Uterus (tissue), 4 donors: ENCODE measurements at places on chromosomes 16 and 17.

DNA sequence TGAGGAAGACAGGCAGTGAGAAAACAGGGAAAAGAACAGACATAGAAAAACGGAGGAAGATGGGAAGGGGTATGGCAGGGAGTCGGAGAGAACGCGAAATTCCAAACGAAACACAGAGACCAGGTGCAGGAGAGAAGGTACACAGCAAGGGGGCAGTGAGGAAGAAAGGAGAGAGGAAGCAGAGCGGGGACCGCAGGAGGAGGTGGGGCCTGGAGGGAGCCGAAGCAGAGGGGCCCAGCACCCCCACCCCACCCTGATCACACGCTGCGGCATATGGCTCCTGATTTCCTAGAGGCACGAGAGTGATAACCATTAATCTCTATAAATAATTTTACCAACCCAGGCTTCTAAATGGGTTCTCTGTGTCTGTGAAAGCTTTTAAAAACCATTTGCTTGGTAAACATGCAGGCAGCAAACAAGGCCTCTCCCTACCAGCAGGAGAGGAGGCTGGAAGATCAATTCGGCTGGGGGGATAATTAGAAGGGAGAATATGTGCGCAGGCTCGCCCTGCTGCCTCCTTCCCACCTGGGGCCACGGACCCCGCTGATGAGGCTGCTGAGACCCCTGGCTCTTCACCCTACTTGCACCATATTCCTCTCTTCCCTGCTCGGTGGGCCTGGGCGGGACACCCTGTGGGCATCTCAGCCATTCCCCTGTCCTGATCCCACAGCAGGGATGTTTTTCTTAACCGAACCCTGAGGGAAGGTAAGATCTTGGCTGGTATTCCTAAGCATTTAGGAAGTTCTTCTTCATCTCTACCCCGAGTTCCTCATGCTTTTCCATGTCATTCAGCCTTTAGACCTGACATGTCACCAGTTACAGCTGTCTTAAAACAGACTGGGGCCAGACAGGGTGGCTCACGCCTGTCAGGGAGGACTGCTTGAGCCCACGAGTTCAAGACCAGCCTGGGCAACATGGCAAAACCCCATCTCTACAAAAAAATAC lies 86.7 kb downstream of the TMEM132E start:
- no peak for DNase-seq

DNA sequence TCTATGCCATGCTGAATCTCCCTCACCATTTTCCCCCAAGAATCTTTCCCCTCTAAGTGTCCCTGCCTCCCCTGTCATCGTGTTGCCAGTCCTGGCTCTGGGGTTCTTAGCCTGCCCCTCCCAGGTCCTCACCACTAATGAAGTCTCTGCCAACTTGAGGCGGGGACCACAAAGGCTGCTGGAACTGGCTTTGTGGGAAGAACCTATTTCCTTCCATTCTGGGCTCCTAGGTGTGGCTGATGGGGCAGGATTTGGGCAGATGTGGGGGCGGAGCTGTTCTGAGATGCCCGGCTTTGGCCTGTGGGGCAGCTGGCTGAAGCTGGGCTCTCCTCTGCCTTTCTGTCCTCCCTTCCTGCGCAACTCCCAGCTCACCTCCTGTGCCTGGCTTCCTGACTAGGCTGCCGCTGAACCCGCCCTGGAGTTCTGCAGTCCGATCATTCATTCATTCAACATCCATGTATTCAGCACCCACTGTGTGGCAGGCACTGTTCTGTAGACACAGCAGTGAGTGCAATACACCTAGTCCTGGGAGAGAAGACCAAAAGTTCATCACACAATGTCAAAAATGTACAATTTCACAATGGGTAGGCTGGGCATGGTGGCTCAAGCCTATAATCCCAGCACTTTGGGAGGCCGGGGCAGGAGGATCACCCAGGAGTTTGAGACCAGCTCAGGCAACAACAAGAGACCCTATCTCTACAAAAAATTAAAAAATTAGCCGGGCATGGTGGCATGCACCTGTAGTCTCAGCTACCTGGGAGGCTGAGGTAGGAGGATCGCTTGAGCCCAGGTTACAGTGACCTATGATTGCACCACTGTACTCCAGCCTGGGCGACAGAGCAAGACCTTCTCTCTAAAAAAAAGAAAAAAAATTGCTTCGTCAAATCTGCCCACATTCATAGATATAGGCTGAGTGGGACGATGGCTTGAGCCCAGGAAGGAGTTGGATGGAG lies 1.9 kb upstream of the SNN start:
- DNase-seq: no peak

GRCh38 chr17:78976907-78977680 lies 2.6 kb downstream of the LGALS3BP start:
- DNase-seq: no peak

GRCh38 chr17:35819455-35819854 lies 10.2 kb downstream of the TAF15 start:
- no peak for DNase-seq

GRCh38 chr16:79797486-79797885 lies 196.9 kb upstream of the MAF start:
- no peak for DNase-seq

DNA sequence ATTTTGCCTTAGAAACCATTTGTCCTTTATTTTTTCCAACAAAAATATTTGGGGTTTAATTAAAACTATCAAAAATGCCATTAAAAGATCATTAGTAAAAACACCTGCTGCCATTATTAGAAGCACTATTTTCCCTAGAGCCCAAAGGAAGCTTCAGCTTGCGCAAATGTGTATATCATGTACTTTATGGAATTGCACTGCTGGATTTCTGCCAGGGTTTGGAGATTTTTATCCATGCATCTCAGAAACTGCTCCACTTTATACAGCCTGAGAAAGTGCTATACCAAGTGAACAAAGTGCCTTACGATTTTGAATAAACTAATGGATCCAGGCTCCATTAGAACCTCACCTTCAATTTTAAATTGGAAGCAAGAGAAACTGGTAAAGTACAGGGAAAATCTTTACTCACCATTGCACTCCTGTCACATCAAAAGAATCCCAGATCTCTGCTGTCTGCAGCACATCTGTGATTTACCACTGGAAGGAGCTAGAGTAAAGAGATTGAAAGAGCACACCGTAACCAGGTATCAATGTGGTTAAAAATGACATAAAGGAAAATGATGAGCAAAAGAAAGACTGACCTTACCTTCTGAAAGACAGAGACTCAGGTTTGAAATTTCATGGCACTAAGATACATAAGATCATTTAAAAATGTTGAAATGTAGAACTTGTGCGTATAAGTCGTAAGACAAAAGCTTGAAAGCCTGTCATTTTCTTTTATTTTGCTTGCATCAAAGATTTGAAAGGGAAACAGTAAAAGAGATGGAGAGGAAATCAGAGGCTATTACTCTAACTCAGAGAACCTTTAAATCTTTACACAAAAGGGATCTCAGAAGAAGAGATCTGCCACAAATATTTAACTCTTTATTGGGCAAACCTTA lies 678.1 kb upstream of the GOT2 start:
- DNase-seq: no peak

GRCh38 chr16:1494711-1495110 lies 1.6 kb downstream of the TELO2 start:
- no peak for DNase-seq

DNA sequence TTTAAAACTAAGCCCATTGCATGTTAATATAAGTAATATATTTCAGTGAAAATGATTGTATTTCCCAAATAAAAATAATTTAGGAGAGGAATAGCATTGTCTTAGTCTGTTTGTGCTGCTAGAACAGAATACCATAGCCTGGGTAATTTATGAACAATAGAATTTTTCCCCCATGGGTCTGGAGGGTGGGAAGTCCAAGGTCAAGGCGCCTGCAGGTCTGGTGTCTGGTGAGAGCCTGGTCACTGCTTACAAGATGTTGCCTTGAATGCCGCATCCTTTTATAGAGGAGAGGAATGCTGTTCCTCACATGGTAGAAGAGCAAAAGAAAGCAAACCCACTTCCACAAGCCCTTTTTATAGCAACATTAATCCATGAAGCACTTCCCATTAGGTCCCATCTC lies 161.3 kb upstream of the ZFHX3 start:
- no peak for DNase-seq

DNA sequence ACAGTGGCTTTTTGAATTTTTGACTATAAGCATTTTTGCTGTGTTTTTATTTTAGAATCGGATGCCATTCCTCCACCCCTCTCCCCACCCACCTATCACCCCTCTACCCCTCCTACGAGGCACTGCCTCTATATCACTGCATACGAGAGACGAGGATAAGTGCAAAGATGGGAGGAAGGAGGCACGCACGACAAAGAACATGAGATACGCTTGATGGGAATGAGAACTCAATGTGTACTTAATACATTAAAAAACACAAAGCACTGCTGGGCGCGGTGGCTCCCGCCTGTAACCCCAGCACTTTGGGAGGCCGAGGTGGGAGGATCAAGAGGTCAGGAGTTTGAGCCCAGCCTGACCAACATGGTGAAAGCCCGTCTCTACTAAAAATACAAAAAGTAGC lies 8.8 kb upstream of the USP43 start:
- no peak for DNase-seq

DNA sequence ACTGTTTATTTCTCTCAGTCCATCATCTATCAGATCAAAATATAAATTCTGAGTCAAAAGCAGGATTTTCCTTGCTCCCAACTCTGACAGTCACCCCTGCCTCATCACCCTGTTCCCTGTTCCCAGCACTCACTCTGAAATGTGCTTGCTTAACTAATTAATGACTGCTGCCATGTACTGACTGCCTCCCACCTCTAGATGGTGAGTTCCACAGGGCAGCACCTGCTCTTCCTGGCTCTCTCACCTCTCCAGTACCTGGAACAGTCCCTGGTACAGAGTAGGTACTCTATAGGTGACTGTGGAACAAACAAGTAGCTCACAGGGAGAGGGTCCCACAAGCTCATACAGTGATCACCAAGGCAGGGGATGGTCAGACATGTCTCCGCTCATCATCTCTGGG lies 114.3 kb upstream of the C16orf82 start:
- no peak for DNase-seq

DNA sequence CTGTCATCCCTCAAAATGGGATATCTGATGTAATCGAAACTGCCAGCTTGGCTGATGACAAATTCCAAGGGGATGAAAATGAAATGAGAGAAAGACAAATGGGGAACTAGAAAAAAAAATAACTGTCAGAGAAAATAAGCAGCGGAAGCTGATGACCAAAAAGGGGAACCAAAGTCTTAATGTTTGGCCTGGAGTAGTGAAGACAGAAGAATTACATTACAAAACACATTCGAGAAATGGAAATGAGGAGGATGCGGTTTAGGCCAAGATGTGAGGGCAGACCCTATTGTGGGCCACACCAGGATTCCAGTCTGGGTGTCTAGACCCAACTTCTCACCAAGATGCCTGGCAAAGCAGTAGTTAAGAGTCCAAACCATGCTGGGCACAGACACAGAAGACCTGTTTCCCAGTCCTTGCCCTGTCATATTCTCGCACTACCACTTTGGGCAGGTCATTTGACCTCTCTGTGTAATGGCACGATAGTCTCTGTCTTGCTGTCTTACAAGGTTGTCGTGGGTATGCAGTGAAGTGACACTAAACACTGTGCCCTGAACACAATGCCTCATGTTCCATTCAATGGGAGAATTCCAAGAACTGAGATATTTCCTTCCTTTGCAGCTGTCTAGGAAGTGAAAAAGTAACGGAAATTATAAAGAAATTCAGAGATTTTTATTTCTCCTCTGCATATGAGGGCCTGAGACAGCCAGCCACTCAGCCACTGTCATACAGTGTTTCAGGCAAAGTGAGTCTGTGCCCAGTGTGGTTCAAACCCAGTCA lies 12.3 kb upstream of the CCL2 start:
- DNase-seq: no peak

DNA sequence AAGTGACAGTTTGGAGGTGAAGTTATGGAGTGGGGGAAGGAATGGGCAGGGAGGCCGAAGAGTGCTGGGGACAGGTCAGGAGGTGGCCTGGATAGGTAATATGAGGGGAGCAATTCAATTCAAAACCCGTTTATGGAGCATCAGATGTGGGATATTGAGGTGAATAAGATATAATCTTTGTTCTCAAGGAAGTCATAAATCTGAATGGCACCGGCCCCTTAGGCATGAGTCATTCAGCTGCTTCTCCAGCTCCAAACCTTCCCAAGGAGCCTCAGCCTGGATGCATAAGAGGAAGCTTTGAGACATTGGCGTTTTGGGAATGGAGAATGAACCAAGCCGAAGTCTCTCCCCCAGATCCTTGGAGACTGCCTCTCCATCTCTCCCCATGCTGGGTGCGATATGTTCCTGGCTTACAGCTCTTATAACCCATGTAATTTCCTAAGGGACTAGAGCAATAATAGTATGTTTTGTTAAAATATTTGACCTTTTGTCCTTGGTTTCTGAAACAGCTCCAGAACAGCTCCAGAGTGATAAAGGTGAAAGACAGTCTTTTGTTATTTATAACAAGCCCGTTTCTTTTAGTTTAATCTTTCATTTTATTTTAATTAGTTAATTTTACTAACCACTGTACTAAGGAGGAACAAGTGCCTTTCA lies 1.7 kb downstream of the TUBG2 start:
- DNase-seq: peak; percentile 80

DNA sequence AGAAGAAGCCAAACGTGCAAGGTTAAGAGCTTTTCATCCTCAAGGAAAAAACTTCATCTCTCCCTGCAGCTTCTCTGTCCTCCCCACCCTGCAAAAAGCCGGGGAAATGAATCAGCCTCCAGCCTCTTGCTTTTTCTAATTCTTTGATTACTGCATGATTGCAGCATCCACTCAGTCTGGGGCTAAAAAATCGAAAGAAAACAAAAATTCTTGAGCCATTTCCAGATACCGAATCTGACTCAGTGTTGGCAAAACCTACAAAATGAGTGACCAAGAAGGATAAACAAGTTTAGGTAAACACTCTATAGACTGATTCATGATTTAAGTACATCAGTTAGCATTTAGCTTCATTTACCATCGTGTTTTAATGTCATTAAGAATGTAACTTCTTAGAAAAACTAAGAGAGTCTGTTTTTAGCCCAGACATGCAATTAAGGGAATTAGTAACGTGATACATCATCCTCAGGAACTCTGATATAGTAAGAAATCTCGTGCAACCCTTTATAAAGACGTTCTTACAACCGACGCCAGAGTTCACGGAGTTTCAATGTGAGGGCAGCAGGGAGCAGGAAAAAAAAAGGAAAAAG lies 287.3 kb upstream of the FOXF1 start:
- no peak for DNase-seq

DNA sequence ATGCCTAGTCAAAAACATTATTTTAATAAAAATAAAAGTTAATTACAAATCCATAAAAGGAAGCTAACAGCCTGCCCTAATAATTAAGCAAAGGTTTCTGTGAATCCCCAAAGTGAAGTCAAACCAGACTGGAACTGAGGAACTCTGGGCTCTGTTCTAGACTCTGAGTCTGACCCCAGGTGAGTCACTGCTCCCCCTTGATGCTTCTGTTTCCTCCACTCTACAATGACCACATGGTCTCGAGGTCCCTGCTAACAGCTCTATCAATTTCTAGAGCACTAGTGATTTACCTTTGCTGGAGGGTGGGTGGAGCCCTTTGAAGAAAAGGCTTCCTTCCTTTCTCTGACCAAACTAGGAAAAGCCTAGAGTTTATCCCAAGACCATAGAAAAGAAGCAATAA lies 32.4 kb downstream of the XPO6 start:
- DNase-seq: no peak
